Stimulated activated CD8-positive, alpha-beta memory T cell treated with anti-CD3 and anti-CD28 coated beads, Interleukin-7, amount 100 ng/mL, for 1 hour (primary cell): ENCODE measurements at places on chromosomes 5 and 9.

- DNase-seq, result no peak
Measured at GRCh38 chr5:115607935-115608334, 5.7 kb upstream of the TICAM2 start.

DNA sequence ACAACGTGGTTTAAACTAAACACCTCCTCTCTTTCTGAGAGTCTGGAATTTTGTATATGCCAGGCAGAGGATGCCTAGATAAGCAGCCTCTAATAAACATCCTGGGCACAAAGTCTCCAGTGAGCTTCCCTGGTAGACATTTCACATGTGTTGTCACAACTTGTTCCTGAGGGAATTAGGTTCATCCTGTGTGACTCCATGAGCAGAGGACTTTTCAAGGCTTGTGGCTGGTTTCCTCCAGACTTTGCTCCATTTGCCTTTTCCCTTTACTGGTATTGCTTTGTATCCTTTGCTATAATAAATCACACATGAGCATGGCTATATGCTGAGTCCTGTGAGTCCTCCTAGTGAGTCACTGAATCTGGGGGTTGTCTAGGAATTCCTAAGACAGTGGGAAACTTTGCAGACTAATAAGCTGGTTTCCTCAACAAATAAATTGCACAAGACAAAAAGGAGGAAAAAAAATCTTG is 77.4 kb downstream of the NR2F1-AS1 start:
- no peak for DNase-seq

DNA sequence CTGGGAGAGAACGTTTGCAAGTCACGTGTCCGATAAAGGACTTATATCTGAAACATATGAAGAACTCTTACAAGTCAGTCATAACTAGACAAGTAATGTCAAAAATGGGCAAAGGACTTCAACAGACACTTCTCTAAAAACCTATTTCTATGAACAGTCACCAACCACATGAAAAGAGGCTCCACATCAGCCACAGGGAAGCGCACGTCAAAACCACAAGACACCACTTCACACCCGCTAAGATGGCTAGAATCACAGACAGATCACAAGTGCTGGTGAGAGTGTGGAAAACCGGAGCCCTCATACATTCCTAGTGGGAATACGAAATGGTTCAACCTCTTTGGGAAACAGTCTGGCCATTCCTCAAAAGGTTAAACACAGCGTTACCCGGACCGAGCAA is 11.5 kb upstream of the CARD9 start:
- DNase-seq, result no peak

GRCh38 chr5:121872856-121873255 is 21.2 kb downstream of the FTMT start:
- DNase-seq, result no peak

GRCh38 chr5:19401032-19401431 is 587.0 kb downstream of the CDH18 start:
- no peak for DNase-seq

- DNase-seq, result no peak
Measured at GRCh38 chr5:176822793-176823481, 12.6 kb downstream of the UNC5A start.

DNA sequence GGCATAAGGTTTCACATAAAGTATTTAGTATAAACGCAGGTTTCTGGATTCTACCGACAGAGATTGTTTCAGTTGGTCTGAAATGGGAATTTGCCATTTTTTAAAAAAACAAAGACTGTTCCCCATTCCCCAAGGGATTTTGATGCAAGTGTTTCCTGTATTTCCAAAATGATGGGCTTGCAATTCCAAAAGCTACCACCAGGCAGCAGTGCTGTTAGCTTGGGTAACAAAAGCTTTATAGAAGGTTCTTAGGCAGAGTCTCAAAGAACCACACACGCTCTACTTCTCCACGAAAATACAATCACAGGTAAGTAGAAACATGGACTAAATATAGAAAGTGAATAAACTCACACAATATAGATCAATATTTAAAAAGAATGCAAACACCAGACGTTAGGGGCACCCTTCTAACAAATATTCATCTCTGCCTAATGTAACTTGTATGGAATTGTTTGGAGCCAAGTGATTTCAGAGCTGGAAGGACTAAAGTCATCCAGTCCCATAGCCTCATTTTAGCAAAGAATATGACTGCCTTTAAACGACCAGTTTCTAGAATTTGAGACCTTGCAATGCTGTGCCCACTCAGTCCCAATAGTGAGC is 154.3 kb downstream of the SPOCK1 start:
- DNase-seq, result no peak

GRCh38 chr9:15697446-15697851 is 144.6 kb downstream of the CCDC171 start:
- no peak for DNase-seq

- DNase-seq, result no peak
Measured at GRCh38 chr9:134770972-134771971, 109.3 kb upstream of the FCN2 start.

- no peak for DNase-seq
Measured at GRCh38 chr9:75064307-75065025, 23.5 kb downstream of the NMRK1 start.

- no peak for DNase-seq
Measured at GRCh38 chr5:138233280-138233679, 20.2 kb upstream of the CDC23 start.

- no peak for DNase-seq
Measured at GRCh38 chr9:108217431-108218349, 638.1 kb downstream of the ACTL7B start.

GRCh38 chr9:127450243-127450760 is 904 bp downstream of the RPL12 start:
- DNase-seq, result no peak

DNA sequence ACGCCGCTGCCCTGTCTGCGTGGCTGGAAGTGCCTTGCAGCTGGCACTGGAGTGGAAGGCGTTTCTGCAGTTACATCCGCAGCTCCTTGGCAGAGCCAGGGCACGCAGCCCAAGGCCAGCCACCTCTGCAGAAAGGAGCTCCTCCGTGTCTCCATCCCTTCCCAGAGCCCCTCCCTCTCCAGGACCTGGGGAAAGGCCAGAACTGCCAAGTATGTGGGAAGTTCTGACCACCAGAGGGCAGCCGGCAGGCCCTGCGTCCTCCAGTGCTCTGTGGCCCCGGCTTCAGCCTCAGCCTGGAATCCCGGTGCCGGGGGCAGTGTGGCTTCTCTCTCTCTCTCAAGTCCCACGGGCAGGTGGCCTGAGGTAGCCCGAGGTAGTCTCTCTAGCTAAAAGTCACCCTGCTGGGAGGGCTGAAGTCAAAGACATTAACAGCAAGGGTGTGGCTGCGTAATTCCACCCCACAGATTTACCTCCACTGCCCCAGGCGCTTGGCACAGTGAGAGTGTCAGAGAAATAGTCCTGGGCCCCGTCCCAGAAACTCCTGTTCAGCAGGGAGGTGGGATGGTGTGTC is 101.7 kb upstream of the FCN2 start:
- no peak for DNase-seq

DNA sequence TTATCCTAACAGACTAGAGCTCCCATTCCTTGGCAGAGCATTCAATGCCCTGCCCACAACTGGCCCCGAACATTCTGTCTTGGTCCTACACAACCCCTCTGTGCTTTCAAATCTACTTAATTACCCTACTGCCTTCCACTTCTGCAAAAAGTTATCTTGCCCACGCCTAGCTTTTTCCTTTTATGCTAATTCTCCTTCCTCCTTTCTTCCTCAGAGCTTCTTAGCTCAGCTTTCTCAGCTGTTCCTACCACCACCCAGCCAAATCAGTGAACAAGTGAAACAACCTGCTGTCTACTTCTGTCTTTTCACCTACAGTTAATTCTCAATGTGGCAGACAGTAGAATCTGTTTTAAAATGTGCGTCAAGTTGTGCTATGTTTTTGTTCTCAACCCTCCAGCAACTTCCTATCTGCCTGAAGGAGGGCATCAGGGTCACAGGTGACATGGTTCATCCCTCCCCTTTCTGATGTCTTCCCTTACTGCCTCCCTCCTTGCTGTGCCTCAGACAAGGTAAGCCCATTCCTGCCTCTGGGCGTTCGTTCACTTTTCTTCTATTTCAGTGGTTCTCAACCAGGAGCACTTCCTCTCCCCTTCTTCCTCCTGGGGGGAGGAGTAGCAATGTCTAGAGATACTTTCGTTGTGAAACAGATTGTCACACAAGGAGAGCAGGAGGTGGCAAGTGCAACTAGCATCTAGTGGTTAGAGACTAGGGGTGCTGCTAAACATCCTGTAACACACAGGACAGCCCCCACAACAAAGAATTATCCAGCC is 1.3 kb upstream of the REEP5 start:
- DNase-seq, result no peak

DNA sequence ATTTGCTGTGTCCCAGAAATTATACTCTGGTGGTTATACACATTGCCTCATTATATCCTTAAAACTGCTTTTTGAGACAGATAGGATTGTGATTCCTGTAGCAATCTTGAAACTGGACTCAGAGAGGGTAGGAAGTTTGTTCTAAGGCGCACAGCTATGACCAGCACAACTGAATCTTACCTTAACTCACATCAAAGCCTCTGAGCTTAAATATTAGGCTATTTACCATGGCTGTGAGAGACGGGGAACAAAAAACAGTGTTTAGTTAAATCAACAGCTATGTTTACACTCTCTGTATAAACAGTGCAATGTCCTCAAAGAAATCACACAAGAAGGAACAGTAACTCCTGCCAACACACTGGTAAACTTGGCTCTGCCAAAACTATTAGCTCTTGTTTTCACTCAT is 50.9 kb upstream of the TUT7 start:
- DNase-seq, result no peak

GRCh38 chr9:137074657-137075274 is 2.6 kb upstream of the UAP1L1 start:
- DNase-seq, result no peak

GRCh38 chr9:19184144-19184917 is 46.2 kb upstream of the DENND4C start:
- peak; percentile 52 for DNase-seq

GRCh38 chr5:158998793-158999325 is 100.9 kb downstream of the EBF1 start:
- DNase-seq, result no peak

- DNase-seq, result no peak
Measured at GRCh38 chr9:131096269-131097125, at the start of gene AIF1L. TSS of gene AIF1L (plus strand) at chr9:131096531. CDS start at chr9:131096630, 99 bp downstream.

GRCh38 chr9:36623280-36623679 is 50.6 kb downstream of the MELK start:
- no peak for DNase-seq

- DNase-seq, result no peak
Measured at GRCh38 chr9:3441197-3441816, 84.5 kb downstream of the RFX3 start.

DNA sequence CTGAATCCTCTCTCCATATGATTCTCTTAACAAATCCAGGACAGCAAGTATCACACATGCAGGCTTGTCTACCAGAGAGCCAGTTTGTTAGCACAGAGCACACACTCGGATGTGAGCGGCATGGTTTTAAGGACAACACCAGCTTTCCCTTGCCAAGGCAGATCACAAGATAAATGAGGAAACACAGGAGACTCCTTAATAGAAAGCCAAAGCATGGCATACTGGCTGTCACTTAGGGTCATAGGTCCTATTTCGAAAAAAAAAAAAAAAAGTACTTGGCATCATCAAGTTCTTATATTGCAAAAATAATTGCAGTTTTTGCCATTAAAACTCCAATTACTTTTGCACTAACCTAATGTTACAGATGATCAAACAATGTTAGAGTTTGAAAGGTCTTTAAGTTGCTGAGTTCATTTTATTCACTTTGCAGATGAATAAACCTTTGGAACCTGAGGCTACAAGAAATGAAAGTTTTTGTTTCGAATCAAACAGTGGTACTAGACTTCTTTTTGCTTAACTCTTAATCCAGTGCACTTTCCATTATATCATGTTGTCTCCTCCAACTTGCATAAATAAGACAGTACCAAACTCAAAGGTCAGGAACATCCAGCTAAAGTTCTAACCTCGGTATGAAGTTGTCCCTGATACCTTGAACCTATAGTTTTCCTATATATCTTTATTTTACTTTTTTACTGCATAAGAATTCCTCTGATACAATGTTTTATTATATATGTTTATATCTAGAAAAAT is 138.5 kb downstream of the MPDZ start:
- DNase-seq, result no peak

GRCh38 chr9:33850267-33850629 is 33.3 kb downstream of the UBE2R2 start:
- DNase-seq, result no peak

- DNase-seq, result no peak
Measured at GRCh38 chr9:136614372-136614922, 48.3 kb upstream of the EGFL7 start.
